Esophagus squamous epithelium (tissue), 5 donors: ENCODE measurements at places on chromosomes 6 and 20.

DNA sequence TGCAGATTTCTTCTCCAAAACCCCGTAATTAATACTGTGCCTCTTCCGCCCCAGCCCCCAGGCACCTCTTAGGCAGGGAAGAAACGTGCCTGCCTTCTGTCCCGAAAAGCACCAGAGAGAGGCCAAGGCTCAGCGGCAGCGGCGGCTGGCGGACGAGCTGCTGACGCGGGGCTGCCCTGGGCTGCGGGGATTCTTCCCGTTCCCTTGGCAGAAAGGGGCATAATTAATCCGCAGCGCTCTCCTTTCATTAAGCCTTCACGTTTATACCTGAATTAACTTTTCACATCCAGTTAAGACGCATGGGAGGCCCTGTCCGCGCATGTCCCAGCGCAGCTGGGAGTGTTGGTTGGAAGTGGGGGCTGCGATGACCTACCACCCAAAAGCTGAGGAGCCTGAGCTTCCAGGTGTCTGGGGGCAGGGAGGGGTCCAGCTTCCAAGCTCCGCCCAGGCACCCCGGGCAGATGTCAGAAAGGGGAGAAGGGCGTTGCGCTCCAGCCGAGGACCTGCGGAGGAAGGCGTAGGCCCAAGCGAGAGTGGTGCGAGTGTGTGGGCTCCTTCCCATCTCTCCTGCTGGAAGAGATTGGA, 167.4 kb upstream of the LRFN2 start:
- DNase-seq, result no peak

DNA sequence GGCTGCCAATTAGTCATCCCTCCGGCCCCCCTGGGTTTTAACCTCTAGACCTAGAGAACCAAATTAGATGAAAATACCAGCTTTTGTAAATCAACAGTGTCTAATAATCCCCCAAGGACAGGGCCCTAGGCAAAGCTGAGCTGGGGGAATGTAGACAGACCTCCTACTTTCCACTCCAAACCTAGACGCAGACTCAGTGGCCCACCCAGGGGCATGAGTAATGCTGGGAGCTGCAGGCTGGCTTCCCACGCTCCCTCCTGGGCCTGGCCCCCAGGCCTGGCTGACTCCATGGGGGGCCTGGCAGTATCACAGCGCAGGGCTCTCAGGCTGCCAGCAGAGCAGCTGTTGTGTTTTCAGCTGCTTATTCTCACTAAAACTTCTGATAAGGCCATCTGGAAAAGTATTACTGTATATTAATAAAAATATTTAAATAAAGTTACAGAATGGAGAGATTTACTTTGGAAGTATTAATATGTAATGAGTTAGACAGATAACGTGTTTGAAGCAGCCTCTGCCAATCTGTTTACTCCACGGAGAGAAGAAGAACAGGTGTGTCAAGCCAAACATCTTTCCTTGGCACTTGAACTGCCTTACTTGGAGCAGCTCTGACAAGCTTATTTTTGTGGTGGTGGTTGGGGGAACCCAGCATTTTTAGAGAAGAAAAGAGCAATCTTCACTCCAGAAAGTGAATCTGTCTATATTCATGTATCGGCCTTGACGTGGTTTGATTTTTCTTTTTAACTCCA, 144.0 kb upstream of the AGPAT4 start:
- no peak for DNase-seq

DNA sequence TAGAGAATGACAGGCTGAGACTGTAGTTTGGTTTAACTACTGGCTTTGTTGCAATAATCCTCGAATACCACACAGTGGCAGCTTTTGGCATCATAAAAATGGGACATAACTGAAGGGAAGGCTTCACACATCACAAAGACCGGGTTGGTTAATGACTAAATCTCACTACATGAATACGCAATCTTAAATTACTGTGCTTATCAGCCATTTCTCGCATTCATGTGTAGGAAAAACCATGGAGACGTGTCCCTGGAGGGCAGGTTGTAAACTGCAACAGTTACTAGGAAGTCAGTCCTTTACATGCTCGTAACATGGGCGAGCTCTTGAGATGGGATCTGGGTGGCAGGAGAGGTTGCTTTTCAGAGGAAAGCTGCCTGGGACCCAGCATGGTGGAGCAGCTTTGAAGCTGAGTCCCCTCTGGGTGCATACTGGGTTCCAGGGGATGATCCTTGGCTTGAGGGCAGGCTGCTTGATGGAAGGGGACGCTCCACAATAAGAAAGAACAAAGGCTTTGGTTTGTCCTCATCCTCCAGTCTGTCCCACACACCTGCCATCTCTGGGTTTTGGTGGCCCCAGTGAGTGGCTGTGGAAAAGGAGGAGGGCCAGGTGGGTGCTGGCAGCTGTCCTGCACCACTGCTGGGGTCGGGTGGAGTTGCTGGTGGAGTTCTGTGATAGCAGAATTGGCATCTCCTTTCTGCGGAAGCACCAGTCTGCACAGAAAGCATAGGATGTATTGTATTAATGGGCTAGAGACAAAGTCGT, 2.1 kb downstream of the RPS21 start:
- no peak for DNase-seq

DNA sequence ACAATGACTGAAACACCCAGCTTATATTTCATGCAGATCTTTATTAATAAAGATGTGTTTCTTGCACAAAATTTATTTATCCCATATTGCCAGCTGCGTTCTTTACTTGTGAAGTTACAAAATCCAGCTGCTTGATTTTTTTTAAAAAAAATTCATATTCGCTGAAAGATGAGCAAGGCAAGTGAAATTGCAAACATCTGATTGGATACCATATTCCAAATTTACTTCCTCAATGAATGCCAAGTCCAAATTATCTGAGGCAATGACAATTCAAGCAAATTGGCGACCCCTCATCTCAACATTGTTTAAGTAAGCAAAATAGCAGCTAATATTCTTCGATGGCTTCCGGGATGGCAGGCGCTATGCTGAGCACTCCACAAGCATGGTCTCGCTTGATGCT, 37.7 kb downstream of the ZFP64 start:
- DNase-seq, result no peak

GRCh38 chr6:11416936-11417576, 120.5 kb upstream of the TMEM170B start:
- DNase-seq, result no peak

DNA sequence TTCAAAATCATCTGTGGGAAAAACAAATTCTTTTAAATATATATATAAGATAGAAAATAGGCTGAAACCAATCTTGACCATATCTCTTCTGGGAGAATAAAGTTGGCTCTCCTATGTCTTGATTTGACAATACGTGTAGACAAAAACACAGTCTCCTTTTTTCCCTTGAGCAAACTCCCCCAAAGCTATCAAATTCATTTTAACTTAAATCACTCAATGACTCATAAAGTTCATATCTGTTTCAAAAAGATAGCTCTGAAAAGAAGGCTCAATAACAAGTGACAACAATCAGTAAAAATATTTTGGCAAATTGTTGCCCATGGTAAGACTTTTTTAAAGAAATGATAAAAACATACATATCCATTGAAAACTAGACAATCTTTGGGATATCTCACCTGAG, 236.0 kb upstream of the TENT5A start:
- DNase-seq, result no peak

GRCh38 chr6:156283091-156283490, 494.1 kb upstream of the ARID1B start:
- no peak for DNase-seq

DNA sequence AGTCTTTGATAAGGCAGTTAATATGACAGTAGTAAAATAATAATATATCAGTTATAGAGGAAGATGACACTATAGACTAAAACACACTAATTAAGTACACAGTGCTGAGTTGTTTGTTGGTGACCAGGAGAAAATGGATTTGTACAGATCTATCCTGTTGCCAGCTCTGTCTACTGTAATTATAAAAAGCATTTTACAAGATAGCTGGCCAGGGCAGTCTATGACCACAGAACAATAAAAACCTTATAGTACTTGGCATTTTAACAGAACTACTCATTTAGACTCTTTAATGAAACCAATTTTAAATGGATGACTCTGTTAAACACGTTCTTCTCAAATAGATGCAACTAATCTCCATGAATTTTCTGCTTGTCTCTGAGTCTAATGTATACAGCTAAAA, 367.5 kb downstream of the BTBD9 start:
- DNase-seq, result no peak

- no peak for DNase-seq
These were observed 518.1 kb downstream of the HDGFL1 start for GRCh38 chr6:23087471-23087870.

- DNase-seq, result no peak
These were observed 87.8 kb downstream of the CARMIL1 start for GRCh38 chr6:25366903-25367545.

- DNase-seq, result no peak
These were observed 973.2 kb upstream of the SLC35B3 start for GRCh38 chr6:9408402-9409117.

DNA sequence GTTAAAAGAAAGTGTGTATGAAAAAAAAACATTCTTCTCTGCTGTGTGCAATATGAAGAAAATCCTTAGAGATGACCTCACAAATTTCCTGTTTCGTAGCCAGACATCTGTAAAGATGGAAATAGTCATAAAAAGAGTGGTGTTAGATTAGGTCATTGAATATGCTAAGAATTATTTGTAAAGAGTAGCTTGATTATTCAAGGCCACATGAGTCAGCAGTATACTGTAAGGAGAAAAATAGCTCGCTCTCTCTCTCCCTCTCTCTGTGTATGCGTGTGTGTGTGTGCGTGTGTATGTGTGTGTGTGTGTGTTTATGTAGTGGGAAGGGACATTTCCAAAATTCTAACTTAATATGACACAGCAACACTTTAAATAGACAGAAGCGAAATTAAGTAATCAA, 78.8 kb downstream of the PTCHD4 start:
- DNase-seq, result no peak

- no peak for DNase-seq
These were observed 133.0 kb downstream of the PAK5 start for GRCh38 chr20:9705722-9706476.

GRCh38 chr6:24967211-24967610, 31.5 kb upstream of the RIPOR2 start:
- DNase-seq, result no peak

DNA sequence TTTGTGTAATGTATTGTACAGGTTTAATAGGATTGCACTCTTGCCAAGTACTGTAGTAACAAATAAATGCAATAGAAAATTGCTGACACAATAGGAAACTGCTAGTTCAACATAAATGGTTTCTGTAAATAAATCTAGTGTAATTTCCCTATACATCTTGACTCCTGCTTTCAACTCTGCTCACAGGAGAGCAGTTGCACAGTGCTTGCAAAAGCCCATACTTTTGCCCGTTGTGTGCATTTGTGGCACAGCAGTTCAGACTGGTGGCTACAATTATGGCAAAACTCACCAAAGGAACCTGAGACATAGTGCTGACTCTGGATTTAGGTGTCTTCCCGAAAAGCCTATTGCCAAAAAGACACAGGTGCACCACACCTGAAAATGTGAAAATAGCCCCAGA, 953.3 kb upstream of the SLC35B3 start:
- DNase-seq, result no peak

GRCh38 chr6:89360415-89360999, 8.0 kb upstream of the UBE2J1 start:
- DNase-seq, result no peak

- DNase-seq, result no peak
These were observed 12.2 kb upstream of the C6orf58 start for GRCh38 chr6:127564761-127565160.

DNA sequence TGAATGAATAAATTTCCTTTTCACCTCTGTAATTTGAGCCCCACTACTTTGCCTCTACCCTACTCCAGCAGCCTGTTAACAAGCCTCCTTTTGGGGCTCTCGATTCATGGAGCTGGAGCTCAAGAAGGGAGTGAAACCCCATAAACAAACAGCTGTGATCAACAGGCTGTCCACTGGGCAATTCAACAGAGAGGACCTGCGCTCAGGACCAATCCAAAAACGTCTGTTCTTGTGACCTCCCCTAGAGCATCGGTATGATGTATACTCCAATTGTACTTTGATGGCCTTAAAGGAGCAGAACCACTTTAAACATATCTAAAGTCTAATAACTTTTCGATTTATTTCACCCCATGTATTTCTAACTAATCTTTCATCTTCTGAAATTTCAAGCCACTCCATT, 37.4 kb downstream of the HIVEP2 start:
- DNase-seq, result no peak
